ENCODE measurements at places on chromosomes 13 and 19. TPM values are rescaled to one million over a fixed set of nuclear protein-coding genes. Genes with fewer than 3 reads are reported as not detected.

The SIGLECL1 gene
- total RNA-seq = not detected

DNA sequence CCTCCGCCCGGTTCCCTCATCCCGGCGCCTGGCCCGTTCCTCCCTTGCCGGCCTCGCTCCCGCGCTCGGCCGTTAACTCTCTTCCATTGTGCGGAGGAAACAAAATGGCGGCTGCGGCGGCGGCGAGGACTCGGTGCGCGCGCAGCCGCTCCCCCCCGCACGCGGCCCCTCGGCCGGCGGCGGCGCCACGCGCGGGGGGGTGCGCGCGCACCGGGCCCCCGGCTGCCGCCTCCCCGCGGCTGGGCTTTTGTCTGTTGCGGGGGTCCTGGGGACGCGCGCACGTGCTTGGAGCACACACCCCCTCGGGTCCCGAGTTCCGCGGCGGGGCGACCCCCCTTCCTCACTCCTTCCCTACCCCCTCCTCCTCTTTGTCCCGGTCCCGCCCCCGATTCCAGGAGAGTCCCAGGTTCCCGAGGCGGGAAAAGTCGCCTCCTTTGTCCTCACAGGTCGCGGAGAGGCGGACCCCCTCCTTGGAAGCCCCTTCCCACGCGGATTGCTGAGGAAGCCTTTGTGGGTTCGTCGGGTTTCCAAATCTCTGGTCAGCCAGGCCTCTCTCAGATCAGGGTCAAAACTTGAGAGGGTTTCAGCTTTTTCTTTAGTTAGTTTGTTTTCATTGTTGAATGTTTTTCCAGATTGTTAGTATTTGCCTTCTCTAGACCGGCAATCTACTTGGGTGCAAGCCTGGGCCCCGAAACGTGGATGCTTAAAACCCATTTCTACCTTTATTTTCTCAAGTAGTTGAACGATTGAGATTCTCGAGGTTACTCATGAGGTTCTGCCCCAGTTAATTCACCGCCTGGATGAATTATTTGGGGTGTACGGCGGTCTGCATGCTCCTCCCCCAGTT, 687 bp downstream of the ILF3 start:
- no peak for DNase-seq

The PRR20C gene
- total RNA-seq = not detected

DNA sequence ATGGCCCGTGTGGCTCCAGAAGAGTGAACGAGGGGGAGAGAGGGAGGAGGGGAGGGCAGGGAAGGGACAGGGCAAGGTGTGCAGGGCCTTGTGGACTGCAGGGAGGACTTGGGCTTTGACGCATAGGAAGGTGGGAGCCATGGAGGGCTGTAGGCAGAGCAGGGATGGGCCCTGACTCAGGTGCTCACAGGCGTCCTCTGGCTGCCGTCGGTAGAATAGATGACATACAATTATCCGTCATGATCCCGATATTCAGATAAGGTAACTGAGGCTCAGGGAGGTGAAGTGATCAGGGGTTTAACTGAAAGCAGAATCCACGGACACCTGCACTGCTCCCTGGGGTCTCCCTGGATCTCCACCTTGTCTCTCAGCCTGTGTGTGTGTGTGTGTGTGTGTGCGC, 3.4 kb downstream of the C3 start:
- no peak for DNase-seq

The ZNF225 gene
- total RNA-seq = 2.0 TPM

The TNFSF9 gene
- 4.2 TPM for total RNA-seq

The CRX gene
- not detected for total RNA-seq

- no peak for DNase-seq
Measured at GRCh38 chr19:848386-848921, 3.6 kb upstream of the ELANE start.

DNA sequence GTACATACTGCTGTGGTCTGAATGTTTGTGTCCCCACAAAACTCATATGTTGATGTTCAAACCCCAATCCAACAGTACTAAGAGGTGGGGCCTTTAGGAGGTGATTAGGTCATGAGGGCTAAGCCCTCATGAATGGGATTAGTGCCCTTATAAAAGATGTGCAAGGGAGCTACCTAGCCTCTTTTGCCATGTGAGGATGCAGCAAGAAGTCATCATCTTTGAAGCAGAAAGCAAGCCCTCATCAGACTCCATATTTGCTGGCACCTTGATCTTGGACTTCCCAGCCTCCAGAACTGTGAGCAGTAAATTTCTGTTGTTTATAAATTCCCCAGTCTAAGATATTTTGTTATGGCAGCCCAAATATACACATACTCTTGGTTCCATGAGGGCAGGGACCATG, 33.9 kb downstream of the PEG3 start:
- no peak for DNase-seq

DNA sequence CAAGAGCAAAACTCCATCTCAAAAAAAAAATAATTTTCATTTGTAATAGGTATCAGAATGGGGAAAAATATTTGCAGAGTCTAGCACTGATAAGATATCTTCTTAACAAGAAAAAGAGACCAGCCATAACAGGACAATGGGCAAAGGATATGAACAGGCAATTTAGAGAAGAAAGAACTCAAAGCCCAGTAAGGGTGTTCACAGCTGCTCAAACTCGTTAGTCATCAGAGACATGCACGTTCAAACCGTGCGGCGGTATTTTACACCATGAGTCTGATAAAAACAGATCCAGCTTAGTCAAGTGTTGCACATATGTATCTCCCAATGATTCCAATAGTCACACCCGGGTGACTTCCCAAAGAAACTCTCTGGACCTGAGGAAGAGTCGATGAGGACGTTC, 13.7 kb upstream of the NCCRP1 start:
- no peak for DNase-seq

- DNase-seq = no peak
Measured at GRCh38 chr13:53007872-53008271, 20.7 kb upstream of the OLFM4 start.

The ELSPBP1 gene
- total RNA-seq = not detected

DNA sequence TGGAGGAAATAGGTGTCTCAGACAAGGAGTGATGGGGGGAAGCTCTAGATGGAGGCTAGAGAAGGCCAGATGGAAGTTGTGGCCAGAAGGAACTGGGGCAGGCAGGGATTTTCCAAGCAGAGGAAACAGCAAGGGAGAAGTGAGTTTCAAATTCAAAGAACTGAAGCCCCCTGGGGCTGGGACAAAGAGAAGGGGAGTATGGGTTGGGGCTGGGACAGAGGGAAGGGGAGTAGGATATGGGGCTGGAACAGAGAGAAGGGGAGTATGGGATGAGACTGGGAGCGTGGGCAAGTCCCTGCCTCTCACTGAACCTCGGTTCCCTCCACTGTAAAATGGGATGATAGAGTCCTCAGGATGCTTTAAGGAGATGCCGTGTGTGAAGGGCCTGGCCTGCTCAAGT, 1.9 kb upstream of the GTF2F1 start:
- no peak for DNase-seq

The SLC44A2 gene
- total RNA-seq = 49.3 TPM

DNA sequence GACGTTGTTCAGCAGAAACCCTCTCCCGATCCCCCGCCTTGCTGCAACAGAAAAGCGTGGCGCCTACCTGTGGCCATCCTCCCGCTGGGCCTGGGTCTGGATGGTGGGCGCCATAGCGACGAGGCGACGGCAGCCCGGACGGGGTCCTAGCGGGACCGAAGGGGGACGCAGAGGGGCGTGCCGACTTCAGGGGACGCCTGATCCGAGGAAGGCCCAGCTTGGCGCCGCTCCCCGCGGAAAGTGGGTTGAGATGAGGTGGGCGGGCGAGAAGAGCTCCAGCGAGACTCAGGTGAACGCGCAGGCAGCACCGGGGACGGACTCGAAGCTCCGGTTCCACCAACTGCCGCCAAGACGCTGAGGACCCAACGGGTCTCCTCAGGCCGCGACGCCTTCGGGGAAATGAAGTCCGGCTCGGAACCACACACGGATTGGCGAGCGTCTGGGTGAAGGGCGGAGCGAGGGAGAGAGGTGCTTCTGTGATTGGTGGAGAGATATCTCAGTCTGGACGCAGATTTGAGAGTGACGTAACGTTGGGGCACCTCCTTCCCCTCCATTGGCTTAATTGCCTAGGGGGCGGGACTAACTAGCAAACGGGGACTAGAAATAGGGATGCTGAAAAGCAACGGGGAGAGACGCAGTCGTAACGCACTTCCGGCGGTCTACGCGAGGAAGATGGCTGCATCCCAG, at the start of the genes MED29 and PAF1:
Gene MED29, plus strand, starts transcription at position 628 of the 687 bp plus-strand sequence. Its CDS starts 45 bp downstream, at position 673.
Gene PAF1, minus strand, starts transcription at position 356 of the 687 bp plus-strand sequence. Its CDS starts 242 bp downstream, at position 114.
- DNase-seq = no peak

The RGL3 gene
- total RNA-seq = 22.9 TPM

- no peak for DNase-seq
Measured at GRCh38 chr13:24068472-24068871, 92.0 kb upstream of the SPATA13 start.

DNA sequence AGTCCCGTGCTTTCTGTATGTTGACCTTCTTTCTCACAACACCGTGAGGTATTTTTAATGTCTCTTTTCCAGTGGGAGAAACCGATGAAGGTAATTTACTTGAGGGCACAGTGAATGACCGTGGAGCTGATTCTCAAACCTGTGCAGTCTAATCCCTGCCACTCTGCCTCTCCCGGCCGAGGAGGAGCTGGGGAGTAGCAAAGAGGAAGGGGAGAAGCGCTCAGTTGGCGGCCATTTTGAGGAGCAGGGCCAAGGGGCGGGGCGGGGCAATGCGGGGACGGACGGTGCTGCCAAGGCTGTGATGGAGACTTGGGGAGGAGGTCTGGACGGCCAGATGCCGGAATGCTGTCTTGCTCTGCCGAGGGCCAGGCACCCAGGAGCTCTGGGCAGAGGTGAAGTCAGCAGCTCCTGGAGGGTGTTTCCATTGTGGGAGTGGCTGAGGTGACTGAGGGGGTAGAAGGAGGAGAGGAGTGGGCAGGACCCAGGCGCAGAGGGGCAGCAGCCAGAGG, 12.4 kb upstream of the RANBP3 start:
- no peak for DNase-seq

GRCh38 chr19:4362101-4362828, 18.9 kb downstream of the MPND start:
- no peak for DNase-seq

The MYO16 gene
- total RNA-seq = 0.48 TPM

DNA sequence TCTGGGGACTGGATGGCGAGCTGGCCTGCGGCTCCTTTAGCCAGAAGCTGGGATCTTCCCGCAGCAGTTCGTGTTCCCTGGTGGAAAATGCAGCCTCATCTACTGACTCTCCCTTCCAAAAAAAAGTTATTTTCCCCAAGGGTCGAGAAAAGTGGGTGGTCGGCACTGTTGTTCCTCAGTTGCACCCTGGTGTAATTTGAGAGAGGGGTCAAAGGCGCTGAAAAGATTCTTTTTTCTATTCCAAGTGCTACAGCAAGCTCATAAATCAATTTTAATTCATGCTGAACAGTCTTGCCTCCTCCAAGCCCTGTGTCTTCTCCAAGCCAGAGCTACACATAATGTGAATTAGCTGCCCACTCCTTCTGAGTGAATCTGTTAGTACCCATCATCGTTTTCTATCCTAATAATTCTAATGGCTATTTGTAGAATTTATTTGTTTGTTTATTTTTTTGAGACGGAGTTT, 774 bp downstream of the SLC25A15 start:
- no peak for DNase-seq

GRCh38 chr19:1730157-1730556, 23.1 kb upstream of the ONECUT3 start:
- no peak for DNase-seq

The MAP4K1 gene
- 2.6 TPM for total RNA-seq

GRCh38 chr19:56139847-56140582, 1.1 kb upstream of the ZNF444 start:
- DNase-seq = no peak

DNA sequence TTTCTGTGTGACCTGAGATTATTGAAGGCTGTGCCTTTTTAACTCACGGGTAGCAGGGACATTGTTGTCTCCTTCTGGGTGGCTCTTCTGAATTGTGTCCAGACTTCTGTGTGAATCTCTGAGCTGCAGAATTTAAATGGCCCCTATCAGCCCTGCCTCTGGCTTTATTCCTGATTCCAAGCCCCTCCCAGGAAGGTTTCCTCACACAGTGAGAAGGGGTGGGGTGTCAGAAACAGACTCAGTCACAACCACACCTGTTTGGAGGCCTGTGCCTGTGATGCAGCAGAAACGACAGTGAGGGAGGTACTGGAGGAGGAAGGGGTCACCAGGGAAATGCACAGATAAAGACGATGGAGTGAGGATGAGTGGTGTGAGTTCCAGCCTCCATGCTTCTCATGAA, at the start of gene CLC:
Gene CLC, minus strand, starts transcription at position 139 of the 400 bp plus-strand sequence. Its CDS starts 77 bp downstream, at position 62.
- DNase-seq = no peak

The ZNF565 gene
- total RNA-seq = 5.7 TPM

- no peak for DNase-seq
Measured at GRCh38 chr19:14746886-14747285, 31.5 kb downstream of the ADGRE2 start.

The RASIP1 gene
- 11.3 TPM for total RNA-seq

GRCh38 chr13:56349866-56350265, 790.9 kb upstream of the PRR20A start:
- no peak for DNase-seq

The ICAM1 gene
- total RNA-seq = 20.7 TPM

- DNase-seq = no peak
Measured at GRCh38 chr19:11813703-11814028, 407 bp upstream of the ZNF440 start.

DNA sequence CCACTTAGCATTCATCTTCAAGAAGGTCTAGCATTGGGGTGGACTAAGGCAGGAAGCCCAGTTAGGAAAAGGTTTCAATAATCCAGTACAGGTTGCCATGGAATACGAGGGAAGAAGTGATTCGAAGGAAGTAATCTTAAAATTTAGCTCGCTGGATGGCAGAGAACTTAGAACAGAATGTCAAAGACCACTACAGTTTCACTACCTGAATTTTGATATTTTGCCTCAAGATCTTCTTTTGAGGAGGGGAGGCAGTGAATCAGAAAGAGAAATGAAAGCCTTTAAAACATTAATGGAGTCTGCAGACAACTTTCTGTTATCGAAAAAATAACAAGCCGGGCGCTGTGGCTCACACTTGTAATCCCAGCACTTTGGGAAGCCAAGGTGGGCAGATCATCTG, 7.0 kb upstream of the RAB8A start:
- no peak for DNase-seq

- peak; percentile 70 for DNase-seq
Measured at GRCh38 chr19:48746738-48747575, at the start of gene IZUMO1. IZUMO1 (minus strand) TSS chr19:48746909; CDS start chr19:48745859, 1,050 bp downstream.

DNA sequence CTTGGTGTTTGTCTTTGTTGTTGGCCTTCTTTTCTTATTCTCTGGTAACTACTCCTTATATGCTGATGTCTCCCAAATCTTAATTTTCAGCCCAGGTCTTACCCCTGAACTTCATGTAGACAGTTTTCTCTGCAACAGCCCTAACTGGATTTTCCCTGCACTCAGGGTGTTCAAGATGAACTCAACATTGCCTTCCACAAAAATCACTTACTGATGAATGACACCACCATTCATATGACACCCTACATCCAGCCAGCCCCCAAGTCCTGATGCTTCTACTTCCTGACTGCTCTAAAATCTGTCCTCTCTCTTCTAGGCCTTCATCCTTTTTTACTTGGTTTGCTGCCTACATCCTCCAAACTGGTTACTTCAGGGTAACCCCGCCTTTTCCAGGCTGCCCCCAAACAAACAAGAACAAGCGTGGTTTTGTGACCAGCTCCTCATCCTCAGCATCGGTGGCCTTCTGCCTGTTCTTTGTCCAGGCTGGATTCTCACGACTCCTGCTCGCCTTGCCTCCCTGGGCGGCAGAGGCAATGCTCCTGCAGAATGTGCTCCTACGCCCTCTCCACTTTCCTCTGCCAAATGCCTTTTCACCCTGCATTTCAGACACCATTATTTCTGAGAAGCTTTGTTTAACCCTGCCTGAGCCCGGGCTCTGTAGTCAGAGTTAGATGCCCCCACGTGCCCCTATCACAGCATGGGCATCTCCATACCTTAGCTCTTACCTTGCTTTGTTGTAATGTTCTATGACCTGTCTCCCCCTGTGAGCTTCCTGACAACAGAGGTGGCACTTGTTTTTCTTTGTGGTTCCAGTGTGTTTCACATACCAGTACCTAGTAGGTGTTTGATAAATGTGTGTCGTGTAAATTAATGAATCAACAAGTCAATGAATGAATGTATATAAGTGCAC, 61.8 kb downstream of the WDFY2 start:
- no peak for DNase-seq

All from omental fat pad (tissue), 4 donors.